DMS 273 treated with DMSO at 0.1 percent for 48 hours (cell line): ENCODE measurements at places on chromosomes 3 and 15.

DNA sequence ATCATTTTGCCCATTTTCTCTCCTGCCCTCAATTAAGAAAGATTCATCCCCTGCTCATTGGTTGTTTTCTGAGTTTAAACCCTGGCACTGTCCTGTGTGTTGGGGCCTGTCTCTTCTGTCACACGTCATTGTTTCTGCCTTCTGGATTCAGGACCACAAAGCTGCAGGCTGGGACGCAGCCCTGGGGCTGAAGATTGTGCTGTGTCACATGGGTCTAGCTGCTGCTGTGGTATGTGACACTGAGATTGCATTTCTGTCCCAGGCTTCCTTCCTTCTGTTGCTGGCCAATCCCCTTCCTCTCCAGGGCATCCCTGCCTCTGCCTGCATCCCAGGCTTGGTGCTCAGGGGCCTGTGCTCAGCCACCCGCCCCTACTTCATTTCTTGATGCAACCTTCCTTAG is 28.9 kb downstream of the INSYN1 start:
- DNase-seq: no peak

DNA sequence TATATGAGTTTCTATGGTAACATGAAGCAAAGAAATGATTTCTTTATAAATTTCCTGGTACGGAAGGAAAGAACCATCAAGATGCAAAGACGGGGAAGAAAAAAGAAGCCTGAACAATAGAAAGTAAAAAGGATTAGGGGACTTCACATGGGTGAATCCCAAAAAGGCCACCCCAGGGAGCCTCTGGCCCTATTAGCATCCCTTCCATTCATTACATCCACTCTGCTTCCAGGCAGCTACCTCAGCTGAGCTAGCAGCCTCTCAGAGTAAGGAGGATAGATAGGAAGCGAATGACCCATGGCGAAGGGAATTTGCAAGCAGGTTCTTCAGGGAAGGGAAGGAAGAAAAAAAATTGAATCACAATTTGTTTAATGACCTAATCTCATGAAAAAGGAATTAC is 81.6 kb downstream of the GABRB3 start:
- no peak for DNase-seq

- DNase-seq: no peak
Measured at GRCh38 chr3:50154476-50154839, 666 bp upstream of the SEMA3F start.

DNA sequence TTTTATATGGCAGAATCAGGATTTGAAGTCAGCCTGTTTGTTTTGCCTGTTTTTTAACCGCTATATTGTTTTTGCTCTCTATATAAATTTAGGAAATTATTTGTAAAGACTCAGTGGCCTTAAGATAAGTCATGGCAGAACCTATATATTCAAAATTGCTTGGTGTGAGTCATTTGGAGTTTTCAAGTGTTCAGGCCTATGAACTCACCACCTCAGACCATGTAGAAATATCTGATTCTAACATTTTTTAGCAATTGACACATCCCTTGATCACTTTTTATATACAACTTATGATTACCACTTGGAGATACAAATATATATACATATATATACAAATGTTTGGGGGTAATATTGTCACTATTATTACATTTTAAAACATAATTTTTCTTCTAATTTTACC is 95.7 kb downstream of the VGLL3 start:
- no peak for DNase-seq

DNA sequence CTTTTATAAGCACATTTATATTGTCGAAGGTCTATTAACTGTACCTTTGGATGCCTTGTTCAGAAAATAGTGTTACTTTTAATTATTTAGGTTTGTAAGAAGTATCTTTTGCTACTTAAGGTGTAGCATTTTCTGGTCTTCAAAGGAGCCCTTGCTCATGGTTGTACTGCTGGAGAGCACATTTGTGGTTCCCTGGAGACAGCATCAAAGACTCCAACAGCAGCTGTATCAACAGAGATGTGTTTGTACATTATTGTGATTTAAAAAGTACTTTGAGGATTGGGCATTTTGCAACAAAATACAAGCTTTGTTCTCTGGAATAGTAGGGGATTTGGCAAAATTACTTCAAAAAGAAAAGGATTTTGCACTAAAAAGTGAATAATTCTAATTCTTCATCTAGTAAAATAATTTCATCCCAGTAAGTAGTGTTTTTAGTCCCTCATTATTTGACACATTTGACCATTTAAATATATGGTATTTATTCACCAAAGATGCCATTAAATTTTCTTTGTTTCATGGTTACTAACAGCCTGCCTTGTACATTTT is 16.5 kb downstream of the TBC1D23 start:
- DNase-seq: no peak

DNA sequence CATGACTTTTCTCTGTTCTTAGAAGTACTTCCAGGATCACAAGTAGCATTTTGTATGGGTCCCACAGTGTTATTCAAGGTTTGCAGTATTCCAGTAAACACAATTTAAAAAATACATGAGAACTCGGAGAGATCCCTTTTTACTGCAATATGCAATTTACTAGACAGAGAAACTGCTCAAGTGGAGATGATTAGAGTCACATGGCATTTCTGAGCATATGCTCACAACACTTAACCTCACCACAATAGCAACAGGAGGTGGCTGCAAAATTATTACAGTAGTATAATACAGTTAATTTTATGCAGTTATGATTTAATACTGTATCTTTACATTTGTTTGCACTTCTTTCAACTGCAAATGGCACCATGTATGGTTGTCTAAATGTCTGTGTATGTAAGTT is 87.5 kb downstream of the PIK3CB start:
- DNase-seq: peak; percentile 23

- DNase-seq: no peak
Measured at GRCh38 chr3:184474897-184475296, 86.7 kb upstream of the EPHB3 start.

DNA sequence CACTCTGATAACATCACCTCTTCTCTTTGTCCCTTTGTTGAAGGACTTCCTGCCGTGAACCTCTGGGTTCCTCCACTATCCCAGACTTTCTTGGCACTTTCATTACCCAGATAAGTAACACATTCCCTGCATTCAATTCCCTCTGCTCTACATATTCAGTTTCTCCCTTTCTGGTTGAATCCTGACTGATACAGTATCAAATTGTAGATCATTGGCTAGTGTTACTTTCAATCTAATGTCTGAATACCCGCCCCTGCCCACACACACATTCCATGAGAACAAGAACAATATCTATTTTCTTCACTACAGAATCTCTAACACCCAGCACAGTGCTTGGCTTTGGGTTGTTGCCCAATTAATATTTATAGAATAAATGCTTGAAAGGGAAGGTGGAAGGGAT is 163.5 kb downstream of the ABHD5 start:
- no peak for DNase-seq

DNA sequence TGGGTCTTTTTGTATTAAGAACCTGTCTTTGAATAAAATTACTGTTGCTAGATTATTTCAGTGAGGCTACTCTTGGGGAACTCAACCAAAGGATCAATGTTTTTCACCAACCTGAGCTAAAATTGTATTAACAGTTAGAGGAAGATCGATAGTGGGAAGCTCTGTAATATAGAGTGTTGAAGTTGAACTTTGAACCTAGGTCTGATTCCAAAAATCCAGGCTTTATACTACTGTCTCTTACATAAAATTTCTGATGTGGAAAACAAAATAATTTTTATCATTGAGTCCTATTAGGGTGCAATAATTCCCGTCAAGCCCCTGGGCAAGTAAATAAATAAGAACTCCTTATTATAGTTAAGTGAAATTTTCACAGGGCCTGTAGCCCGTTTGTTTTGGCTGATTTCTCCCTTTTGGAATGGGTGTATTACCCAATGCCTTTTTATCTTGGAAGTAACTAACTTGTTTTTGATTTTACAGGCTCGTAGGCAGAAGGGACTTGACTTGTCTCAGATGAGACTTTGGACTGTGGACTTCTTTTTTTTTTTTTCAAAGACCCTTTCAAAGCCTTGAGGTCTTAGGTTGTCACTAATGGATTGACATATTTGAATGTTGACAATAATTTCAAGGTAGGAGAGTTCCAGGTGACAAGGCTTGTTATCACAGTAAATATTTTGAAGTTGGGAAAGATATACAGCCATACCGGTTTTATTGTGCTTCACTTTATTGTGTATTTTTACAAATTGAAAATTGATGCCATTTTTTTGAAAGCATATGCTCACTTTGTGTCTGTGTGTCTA is 276.1 kb downstream of the NFKBIZ start:
- DNase-seq: no peak

DNA sequence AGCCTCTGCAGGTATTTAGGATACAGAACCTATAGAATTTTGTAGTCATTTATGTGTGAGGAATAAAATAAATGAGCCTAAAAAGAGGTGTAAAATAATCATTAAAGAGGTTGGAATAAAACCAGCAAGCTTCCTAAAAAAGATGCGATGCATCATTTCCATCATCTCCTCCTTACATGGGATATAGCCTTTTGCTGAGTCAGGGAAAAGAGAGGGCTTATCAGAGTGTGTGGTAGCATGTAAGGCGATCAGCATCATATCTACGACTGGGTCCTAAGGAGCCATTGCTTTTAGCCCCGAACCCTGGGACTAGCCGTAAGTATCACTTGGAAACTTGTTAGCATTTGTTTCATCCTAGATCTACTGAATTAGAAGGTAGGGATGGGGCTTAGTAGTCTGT is 94.9 kb downstream of the DTWD1 start:
- DNase-seq: no peak

DNA sequence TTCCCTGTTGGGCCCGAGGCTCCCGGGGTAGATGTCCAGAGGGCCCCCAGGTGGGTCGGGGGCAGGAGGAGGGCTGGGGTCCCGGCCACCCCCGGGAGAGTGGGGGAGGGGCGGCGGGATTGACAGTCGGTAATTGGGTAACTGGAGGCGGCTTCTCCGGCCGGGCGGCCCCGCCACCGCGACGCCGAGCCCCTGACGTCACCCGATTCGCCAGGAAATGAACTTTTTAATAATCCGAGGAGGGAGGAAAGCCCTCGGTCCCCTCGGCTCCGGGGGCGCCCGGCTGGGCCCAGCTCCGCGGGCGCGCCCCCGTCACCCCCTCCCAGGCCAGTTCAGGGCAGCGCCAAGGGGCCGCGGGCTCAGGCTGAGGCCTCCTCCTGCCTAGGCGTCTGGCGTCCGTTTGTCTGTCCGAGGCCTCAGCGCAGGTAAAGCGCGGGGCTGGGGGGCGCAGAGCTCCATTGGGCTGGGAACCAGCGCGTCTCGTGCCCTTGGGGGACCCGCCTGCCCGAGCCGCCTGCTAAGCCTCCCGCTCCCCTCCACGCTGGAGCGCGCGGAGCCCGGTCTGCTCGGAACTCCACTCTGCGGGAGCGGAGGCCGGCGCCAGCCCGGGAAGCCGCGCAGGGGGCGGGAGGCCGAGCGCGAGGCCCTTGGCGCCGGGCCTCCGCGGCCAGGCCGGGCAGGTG is 3.9 kb downstream of the GATA2 start:
- DNase-seq: peak; percentile 42

DNA sequence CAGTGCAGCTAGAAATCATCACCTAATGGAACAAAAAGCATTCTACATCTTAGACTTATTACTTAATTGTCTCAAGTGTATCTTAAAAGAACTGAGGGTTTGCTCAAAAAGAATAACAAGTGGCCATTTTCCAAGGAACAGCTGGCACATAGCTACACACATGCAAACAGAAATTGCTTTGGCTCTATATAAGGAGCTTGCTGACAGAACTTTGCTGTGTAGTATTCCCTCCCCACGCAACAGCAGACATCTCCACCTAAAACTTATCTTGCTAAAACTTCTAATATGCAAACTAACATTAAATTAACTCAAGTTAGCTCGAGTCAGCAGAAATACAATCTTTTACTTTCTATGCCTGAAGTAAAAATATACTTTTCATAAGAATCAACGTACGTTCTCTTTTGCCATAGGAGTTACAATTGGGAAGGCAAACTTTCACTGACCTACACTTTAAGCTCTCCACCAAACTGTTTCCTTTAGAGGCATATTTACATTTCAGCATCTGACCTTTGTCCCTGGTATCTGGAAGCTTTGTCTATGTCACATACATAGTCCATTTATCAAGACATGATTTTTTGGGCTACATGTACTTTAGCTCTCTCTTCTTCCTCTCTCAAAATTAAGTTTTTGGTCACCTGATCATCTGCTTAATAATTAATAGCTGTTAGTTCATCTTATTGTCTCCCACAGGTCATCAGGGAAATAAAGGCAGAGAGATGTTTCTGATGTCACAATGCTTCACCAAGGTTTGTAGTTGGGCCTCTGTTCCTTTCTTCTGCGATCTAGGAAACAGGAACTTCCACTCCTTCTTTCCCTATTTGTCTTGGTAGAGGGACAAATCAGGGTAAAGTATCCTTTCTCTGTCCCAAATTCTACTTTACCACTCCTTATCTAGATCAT is 163.4 kb upstream of the AGTR1 start:
- DNase-seq: no peak
